H9 (cell line): ENCODE measurements at places on chromosomes 16 and 17.

GRCh38 chr16:49485663-49486062 lies 112.1 kb downstream of the C16orf78 start:
- no peak for DNase-seq

GRCh38 chr16:78072275-78072674 lies 27.2 kb upstream of the WWOX start:
- peak; percentile 65 for DNase-seq

DNA sequence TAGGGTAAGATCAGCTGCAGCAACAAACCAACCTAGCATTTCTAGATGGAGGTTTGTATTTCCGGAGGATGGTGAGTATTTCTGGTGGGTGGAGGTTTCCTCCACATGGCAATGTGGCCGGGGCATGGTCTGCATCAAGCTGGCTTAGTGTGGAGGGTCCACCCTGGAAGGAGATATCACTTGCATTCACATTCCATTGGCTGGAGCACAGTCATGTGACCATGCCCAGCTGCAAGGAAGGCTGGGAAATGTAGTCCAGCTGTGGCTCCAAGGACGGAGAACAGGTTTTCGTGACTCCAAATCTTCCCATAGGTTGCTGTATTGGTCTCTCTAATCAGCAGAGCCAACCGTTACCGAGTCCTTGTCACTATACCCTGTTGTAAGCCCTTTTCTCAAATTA lies 68.7 kb downstream of the RAI1 start:
- DNase-seq, result peak; percentile 98

DNA sequence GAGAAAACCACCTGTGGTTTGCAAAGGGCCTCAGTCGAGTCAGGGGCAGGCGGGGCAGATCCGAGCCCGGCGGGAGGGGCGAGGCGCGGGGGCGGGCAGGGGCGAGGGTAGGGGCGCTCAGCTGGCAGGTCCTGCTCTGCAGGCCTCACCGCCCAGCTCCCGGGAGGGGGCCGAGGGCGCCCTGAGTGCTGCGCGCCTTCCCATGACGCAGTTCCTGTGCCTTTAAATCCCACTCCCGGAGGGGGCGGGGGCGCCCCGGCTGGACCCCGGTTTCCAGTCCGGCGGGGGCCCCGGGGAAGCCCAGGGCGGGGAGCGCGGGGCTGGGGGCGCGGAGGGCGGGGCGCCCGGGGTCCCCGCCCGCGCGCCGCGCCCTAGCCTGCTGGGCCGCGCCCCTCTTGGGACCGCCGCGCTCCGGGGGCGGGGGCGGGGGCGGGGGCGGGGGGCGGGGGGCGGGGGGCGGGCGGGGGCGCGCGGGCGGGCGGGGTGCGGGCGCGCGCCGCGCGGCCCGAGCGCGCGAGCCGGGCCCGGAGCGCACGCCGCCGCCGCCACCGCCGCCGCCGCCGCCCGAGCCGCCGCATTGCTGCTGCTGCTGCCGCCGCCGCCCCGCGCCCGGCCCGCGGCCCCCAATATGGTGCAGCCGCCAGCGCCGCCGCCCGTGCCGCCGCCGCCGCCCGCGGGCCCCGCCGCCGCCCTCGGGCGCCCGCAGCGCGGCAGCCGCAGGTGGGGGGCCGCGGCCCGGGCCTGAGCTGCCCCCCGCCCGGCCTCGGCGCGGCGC lies at the start of gene JPH3:
Gene JPH3, plus strand, starts transcription at position 508 of the 775 bp plus-strand sequence. CDS start 639 bp downstream, outside the sequence.
- DNase-seq, result peak; percentile 83

DNA sequence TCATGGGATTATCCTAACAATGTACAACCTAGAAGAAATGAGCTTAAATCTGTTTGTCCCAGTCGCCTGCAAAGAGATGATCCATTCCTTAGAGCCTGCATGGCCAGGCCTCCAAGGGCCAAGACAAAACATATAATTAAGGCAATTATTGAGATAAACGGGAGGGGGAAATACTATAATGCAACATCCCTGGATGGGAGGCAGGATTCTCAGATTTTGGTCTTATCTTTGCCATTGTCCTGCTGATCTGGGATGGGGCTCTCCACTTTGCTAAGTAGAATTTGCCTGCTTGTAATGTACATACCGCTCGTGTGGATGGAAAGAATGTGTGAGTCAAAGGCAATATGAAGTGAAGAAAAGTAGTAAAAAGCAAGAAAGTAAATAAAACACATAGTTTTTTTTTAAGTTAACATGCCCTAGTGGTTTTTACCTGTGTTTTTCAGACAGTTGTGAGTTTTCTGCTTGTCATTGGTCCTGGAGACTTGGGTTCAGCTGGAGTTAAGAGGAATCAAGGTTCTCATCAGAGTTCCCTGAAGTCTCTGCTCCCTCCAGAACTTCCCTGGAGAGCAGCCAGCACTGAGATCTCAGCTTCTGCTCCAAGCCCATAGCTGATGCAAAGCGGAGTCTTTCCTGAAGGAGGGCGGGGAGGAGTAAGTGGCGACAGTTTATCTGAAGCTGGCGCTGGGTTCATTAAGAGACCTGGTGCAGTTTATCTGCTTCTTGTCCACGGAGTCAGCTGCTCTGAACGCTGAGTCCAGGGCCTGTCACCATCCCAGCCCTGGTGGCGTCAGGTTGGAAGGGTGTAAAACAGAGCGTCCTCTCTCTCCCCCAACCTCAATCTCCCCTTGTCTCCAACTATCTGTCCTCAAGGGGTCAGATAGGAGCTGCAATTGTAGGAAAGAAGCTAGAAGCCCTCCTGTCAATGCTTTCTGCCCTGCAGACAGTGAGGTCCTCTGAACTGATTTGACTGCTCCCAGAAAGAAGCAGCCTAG lies 30.1 kb downstream of the HOXB1 start:
- peak; percentile 61 for DNase-seq

DNA sequence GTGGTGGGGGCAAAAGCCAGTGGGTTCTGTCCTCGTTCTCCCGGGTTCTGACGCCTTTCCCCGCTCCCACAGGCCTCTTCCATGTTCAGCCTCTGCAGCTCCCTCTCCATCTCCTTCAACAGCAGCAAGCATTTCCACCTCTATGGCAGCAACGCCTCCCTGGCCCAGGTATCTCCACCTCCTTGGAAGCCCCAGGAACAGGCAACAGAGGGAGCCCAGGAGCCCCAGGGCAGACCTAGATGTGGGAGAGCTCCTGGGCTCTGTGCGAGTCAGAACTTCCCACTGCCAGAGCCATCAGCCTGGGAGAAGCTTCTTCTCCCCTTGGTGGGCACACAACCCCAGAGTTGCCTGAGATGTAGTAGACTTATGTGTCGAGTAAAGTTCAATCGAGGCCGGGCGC lies 7.8 kb downstream of the ZNF768 start:
- DNase-seq, result no peak

DNA sequence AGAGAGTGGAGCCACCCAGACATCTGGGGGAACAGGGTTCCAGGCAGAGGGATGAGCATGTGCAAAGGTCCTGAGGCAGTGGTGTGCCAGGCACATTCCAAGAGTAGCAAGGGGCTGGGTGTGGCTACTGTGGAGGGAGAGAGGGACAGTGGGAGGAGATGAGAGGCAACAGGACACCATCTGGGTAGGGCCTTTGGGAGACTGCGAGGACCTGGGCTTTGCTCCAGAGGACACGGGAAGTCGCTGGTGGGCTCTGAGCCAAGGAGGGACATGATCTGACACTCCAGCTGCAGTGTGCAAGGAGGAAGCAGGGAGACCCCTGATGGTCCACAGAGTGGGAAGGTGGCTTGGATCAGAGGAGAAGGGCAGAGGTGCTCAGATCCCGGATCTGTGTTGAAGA lies 56.7 kb upstream of the MED9 start:
- no peak for DNase-seq

DNA sequence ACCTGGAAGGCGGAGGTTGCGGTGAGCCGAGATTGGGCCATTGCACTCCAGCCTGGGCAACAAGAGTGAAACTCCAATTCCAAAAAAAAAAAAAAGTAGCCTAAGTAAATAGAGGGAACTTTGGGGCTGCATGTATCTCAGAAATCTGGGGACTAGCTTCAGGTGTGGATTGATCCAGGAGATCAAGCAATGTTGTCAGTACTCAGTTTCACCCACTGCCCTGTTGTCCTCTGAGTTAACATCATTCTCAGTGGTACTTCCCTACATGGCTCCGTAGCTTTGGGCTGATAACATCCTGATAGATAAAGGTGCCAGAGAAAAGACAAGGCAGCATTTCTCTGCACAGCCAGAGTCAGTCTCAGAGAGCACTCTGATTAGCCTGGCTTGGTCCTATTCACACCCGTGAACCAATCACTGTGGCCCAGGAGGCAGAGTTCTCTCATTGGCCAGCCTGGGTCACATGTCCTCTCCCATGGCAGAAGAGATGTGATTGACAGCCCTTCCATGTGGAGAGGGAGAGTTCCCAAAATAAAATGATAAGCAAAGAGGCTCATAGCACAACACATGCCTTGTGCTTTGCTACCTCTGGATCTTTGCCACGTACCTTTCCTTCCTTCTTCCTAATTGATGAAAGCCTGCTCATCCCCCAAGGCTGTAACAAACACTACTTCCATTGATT lies 99.6 kb downstream of the ABCC1 start:
- no peak for DNase-seq

DNA sequence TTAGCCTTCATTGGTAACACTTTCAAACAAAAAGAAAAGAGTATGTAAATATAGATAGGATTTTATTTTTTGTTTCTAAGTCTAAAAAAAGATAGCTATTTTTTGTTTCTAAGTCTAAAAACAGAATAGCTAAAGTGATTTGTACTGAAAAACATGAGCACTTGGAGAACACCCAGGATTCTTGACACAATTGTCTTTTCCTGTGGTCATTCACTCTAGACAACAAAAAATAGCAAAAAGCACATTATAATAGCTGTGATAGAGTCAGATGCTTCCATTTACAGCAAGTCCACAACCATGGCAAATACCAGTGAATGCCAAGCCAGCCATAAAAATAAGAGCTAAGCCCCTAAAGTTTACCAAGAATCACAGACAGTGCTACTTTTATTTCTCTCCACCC lies 36.7 kb downstream of the SKAP1 start:
- DNase-seq, result no peak

DNA sequence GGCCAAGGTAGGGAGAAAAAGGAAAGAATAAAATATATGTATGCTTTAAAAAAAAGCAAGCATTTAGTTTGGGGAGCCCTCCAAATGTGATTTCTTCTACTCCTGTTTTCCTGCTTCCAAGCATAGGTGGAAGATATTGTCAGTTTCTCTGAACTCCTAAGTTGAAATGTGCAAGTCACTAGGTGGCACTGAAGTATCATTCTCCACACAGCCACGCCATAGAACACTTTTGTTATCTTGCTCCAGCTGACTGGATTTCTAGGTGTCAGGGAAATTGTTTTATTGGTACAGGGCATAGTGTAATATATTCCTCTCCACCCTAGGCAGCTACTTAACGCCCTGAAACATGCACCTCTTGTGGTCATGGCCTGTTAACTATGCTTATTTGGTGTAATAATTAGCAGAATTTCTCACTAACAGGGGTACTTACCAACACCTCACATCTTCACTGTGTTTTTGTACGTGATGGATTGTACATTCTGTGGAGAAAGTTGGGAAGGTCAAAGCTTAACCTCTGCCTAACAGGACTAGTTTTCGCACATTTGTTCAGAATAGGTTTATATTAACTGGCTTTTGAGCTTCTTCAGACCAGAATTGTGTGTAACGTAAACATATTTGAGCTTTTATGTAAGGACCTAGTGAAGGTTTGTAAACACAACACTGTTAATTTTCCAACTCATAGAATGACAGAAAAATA lies 69.3 kb downstream of the FTO start:
- no peak for DNase-seq

GRCh38 chr17:50199803-50200456 lies 1.5 kb downstream of the COL1A1 start:
- DNase-seq, result peak; percentile 97

DNA sequence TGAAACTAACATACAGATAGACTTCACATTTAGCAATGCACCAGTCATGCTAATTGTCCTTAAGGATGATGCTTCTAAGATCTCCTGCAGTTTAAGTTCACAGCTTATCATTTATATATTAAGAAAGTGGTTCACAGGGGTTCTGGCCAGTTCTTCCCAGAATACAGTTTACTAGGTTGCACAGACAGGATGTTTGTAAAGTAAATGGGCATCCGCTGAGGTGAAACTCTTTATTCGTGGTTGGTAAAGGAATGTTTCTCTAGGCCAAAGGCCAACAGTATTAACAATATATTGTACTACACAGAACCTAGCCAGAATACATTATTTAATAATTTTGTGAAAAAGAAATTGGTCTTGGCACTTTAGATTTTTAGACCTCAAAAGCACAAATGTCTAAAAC lies 1427.3 kb downstream of the CDH8 start:
- no peak for DNase-seq
